ENCODE measurements at places on chromosomes 6 and 20. TPM values are rescaled to one million over a fixed set of nuclear protein-coding genes. Genes with fewer than 3 reads are reported as not detected.

GRCh38 chr6:111474106-111474505 lies 8.9 kb downstream of the REV3L start:
- no peak for DNase-seq
- no peak overlapping the region for H3K4me3 ChIP-seq
- peaks cover 14% of the 10 kb centered on the region for H3K36me3 ChIP-seq
- no peak overlapping the region for H3K27ac ChIP-seq

- H3K27ac ChIP-seq, result no peak overlapping the region
- DNase-seq, result no peak
- no peak overlapping the region for H3K4me3 ChIP-seq
Observed at GRCh38 chr6:88702956-88703556, 260.4 kb downstream of the RNGTT start.

DNA sequence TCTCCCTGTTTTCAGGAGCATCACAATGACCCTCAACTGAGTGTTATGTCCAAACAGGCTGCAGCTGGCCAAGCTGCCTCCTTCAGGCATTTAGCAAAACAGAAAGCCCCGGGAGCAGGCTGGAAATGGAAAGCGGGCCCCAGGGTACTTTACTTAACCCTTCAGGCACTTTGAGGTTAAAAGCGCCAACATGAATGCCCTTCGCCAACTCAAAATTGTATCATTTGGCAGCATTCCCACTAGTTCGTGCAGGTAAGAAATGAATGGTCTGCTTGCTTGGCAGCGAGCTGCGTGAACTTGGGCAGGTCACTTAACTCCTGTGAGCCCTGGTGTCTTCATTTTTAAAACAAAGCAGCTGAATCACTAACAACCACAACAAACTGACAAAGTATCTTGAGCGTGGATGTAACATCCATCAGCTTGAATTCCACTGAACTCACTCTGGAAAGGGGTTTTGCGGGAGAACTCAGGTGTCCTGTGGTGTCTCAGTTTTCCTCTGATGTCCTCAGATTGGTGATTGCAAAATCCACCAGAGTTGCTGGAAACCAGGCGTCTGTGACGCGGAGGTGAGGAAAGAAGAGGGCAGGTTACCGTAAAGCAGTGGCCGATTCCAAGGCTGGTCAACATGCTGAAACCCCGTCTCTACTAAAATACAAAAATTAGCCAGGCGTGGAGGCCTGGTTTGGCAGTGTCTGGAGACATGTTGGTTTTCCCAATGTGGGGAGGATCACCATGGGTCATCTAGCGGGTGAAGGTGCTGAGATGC lies 118.8 kb upstream of the ZNF217 start:
- DNase-seq, result no peak
- no peak overlapping the region for H3K4me3 ChIP-seq
- peaks cover 5% of the 10 kb centered on the region for H3K36me3 ChIP-seq
- H3K4me1 ChIP-seq, result peaks cover 40% of the 10 kb centered on the region
- no peaks in the 10 kb centered on the region for H3K27me3 ChIP-seq
- H3K27ac ChIP-seq, result no peak overlapping the region

DNA sequence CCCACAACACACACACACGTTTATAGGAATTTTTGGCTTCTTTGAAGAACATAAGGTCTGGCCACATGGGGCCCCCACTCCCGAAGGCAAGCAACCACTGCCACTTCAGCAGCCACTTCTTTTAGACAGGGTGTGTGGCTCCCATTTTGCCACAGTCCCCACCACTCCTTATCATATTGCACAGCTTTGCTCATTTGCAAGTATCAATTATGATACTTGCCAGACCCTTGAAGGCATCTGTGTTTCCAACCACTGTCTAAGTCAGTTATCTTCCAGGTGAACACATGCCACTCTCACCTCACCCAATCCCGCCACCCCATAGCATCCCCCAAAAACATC lies 73.1 kb downstream of the NOL4L start:
- H3K27me3 ChIP-seq, result no peaks in the 10 kb centered on the region
- no peak for DNase-seq
- peak overlapping the region; percentile 87 for H3K27ac ChIP-seq
- H3K36me3 ChIP-seq, result peaks cover 31% of the 10 kb centered on the region
- peak overlapping the region; percentile 82 for H3K4me3 ChIP-seq

- peaks cover 3% of the 10 kb centered on the region for H3K4me1 ChIP-seq
- no peak overlapping the region for H3K27ac ChIP-seq
- peak; percentile 89 for DNase-seq
- H3K27me3 ChIP-seq, result peaks cover 17% of the 10 kb centered on the region
- H3K4me3 ChIP-seq, result no peak overlapping the region
Observed at GRCh38 chr20:50186151-50186885, 4.3 kb upstream of the CEBPB start.

GRCh38 chr6:63643862-63644261 lies 8.3 kb downstream of the PHF3 start:
- no peak overlapping the region for H3K4me3 ChIP-seq
- H3K27ac ChIP-seq, result no peak overlapping the region
- DNase-seq, result no peak
- no peaks in the 10 kb centered on the region for H3K27me3 ChIP-seq
- H3K4me1 ChIP-seq, result peaks cover 33% of the 10 kb centered on the region

DNA sequence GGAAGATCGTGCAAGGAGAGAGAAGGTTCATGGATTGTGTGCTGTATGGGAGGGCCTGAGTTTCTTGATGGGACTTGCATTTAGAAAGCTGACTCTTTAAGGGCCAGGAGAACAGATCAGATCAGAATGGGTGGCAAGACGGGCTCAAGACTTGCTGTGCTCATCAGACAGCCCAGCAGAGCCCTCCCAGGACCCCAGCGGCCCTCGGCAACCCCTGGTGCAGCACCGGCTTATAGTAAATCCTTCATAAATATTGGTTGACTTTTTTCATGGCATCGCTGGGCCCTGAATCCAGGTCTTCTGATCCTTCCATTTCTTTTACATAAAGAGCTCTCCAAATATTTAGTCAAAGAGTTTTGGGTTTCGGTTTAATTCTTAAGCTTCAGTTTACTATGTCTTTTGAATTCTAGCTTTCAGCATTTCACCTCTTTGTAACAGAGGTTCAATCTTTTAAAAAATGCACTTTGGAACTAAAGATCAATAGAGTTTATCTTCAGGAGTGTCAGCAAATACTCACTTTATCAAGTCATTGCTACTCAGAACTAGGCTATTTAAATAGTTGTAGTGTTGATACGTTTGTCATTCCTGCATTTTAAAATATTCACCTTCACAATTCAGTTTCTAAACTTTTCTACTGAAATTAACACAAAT lies 205.6 kb downstream of the ZDHHC14 start:
- DNase-seq, result no peak
- H3K36me3 ChIP-seq, result peaks cover 27% of the 10 kb centered on the region
- no peak overlapping the region for H3K4me3 ChIP-seq
- H3K4me1 ChIP-seq, result peaks cover 9% of the 10 kb centered on the region

DNA sequence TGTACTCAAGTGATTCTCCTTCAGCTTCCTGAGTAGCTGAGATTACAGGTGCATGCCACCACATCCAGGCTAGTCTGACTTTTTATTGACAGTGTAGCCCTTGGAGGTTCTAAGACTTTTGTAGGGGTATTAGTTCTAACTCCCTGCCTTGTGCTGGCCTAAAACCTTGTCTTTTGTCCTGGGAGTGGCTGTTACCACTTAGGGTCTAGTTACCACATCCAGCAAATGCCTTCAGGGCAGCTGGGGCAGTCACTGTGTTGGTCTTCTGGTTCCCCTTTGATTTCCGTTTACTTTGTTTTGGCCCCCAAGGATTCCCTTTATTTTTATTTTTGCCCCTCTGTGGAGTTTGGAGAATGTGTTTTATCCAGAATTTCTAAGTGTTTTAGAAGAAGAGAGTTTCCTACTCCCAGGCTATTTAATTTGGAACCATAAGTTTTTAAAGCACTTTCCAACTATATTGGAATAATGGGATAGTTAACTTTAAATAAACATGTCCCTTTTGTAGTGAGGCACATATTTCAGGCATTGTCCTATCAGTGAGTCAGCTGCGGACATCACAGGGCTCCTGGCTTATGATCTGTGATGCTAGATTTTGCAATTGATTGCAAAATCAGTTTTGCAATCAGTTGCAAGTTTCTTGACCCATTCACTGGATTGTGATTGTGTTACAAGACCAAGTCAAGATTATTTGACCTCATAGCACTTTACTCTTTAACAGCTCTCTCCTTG lies 25.0 kb downstream of the IL22RA2 start:
- no peak overlapping the region for H3K4me3 ChIP-seq
- peaks cover 16% of the 10 kb centered on the region for H3K36me3 ChIP-seq
- H3K27me3 ChIP-seq, result peaks cover 18% of the 10 kb centered on the region
- H3K4me1 ChIP-seq, result no peaks in the 10 kb centered on the region
- no peak for DNase-seq

DNA sequence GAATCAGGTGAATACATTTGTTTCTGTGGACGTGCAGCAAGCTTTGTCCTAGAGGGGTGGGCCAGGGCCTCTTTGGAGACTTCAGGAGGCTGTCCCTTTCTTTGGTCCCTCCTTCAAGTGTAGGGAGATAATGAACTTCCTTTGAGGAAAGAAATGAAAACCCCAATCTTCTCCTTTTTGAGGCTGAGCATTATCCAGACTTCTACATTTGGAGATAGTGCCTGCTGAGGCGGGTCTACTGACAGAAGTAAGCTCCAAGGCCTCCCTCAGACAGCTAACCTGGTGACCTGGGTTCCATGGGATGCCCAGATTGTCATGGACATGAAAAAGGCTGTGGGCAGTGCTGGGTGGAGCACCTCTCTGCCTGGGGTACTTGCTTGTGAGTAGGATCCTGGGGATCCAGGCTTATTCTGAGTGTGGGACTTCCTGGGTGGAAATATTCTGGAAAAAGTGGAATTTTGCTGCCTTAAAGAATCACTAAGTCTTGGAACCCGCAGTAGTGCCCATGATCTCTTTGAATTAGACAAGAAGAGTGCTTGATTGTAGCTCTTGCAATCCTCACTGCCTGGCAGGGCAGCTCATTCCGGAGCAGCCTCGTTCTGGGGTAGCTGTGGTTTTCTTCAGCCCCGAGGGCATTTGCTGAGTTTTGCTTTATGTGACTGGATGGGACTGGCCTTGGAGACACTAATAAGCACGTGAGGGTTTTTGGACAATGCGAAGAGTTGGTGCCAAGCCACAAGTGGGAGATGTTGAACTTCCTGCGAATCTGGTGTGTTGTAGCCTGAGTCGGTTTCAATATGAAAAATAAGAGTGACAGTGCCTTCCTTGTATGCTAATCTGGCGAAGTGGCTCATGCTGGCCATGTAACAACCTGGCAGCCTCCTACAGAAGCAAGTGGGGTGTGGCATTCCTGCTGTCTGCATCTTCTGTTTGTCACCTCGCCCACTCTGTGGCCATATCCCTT lies 28.1 kb downstream of the SNRNP48 start:
- H3K27ac ChIP-seq, result no peak overlapping the region
- H3K4me3 ChIP-seq, result peak overlapping the region; percentile 60
- H3K27me3 ChIP-seq, result peaks cover 5% of the 10 kb centered on the region
- DNase-seq, result no peak
- no peaks in the 10 kb centered on the region for H3K36me3 ChIP-seq

GRCh38 chr6:54801669-54802068 lies 44.9 kb upstream of the FAM83B start:
- no peaks in the 10 kb centered on the region for H3K4me1 ChIP-seq
- H3K4me3 ChIP-seq, result no peak overlapping the region
- DNase-seq, result no peak
- no peaks in the 10 kb centered on the region for H3K27me3 ChIP-seq
- no peak overlapping the region for H3K27ac ChIP-seq
- H3K36me3 ChIP-seq, result no peaks in the 10 kb centered on the region

- peak overlapping the region; percentile 85 for H3K27ac ChIP-seq
- H3K36me3 ChIP-seq, result peaks cover 45% of the 10 kb centered on the region
- H3K4me1 ChIP-seq, result peaks cover 49% of the 10 kb centered on the region
- peak overlapping the region; percentile 66 for H3K4me3 ChIP-seq
Observed at GRCh38 chr6:35370785-35371493, 28.6 kb downstream of the PPARD start.

DNA sequence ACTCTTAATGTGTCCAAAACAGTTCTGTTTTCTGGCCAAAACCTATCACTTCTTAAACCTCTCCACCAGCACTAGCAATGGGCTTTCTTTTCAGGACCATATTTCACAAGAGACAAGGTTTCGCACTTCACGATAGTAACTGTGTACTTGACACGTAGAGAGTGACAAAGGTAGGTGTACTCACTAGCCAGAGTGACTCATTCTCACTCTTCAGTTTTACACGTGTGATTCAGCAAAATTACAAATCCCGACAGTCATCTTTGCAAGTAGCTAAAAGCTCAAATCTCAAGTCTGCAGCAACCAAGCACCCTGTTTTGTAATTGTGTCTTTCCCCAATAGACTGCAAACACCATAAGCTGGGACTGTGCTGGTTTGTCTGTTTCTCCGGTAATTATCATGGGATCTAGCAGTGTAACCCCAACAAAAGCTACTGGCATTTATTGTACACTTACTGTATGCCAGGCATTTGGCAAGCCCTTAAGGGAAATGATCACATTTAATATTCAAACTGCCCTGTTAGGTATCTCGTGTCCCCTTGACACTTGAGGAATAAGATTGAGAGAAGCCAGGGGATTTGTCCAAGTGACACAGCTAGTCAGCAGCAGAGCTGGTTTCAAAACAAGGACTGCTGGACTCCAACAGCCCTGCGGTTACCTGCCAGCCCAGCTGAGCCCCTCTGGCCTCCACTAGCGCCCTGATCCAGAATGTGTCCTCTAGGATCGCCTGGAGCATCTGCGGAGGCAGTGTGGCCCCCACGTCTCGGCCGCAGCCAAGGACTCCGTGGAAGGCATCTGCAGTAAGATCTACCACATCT lies 9.9 kb downstream of the PCIF1 start:
- H3K4me1 ChIP-seq, result peaks cover 1% of the 10 kb centered on the region
- H3K36me3 ChIP-seq, result peaks cover 18% of the 10 kb centered on the region
- H3K4me3 ChIP-seq, result no peak overlapping the region
- H3K27me3 ChIP-seq, result no peaks in the 10 kb centered on the region
- DNase-seq, result no peak

DNA sequence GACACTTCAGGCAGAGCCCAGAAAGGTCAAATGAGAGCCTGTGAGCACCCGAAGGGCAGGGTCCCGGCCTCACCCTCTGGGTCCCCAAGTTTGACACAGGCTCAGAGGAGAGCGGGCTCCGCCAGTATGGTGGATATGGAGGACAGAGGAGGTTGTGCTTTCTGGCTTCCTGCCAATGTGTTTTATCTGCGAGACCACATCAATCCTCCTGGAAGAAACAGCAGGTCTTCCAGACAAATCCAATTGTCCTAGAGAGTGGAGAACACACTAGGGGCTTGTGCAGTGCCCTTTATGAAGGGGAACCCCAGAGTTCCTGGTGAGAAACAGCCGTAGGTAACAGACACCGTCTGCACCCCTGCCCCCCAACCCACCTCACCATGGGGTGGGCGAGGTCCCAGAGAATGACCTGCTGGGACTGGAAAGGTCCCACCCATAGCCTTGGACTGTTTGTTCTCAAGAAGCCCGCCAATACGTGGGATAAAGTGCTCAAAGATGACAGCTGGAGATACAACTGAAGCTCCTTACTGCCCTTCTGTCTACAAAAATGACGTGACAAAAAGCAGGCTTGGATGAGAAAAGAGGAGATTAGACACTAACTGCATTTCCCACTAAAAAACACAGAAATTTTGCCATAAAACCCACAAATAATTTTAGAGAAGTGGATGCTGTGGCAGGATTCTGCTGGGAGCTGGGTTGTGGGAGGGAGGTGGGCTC lies 23.9 kb upstream of the SSTR4 start:
- no peak overlapping the region for H3K27ac ChIP-seq

- peaks cover 8% of the 10 kb centered on the region for H3K4me1 ChIP-seq
- H3K4me3 ChIP-seq, result no peak overlapping the region
- no peak for DNase-seq
- peaks cover 2% of the 10 kb centered on the region for H3K36me3 ChIP-seq
- no peaks in the 10 kb centered on the region for H3K27me3 ChIP-seq
Observed at GRCh38 chr6:11754625-11755271, 23.9 kb downstream of the ADTRP start.

ZFP57 gene
- total RNA-seq, result 13.5 TPM

PRL gene
- total RNA-seq, result not detected

WFDC2 gene
- not detected for total RNA-seq

OVOL2 gene
- not detected for total RNA-seq

TMEM217 gene
- 1.4 TPM for total RNA-seq

All from activated naive CD8-positive, alpha-beta T cell treated with anti-CD3 and anti-CD28 coated beads, Interleukin-2, amount 10 ng/mL, durations not matched to agents 7 days and 5 days (primary cell).